ENCODE measurements at places on chromosomes 7 and 10.

GRCh38 chr7:52088008-52088901, 771.6 kb upstream of the COBL start:
- DNase-seq = peak; percentile 91

DNA sequence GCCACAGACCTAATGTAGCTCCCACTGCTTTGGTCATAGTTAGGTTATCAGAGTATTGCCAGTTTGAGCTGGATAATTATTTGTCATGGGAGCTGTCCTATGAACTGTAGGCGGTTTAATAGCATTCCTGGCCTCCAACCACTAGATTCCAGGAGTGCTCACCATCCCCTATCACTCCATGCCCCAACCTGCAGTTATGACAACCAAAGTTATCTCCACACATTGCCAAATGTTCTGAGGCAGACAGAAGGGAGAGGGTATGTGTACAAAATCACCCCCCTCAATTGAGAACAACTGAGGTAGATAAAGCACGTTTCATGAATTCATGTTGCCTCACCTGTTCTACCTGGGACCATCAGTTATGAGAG, 119.0 kb upstream of the CACUL1 start:
- no peak for DNase-seq

DNA sequence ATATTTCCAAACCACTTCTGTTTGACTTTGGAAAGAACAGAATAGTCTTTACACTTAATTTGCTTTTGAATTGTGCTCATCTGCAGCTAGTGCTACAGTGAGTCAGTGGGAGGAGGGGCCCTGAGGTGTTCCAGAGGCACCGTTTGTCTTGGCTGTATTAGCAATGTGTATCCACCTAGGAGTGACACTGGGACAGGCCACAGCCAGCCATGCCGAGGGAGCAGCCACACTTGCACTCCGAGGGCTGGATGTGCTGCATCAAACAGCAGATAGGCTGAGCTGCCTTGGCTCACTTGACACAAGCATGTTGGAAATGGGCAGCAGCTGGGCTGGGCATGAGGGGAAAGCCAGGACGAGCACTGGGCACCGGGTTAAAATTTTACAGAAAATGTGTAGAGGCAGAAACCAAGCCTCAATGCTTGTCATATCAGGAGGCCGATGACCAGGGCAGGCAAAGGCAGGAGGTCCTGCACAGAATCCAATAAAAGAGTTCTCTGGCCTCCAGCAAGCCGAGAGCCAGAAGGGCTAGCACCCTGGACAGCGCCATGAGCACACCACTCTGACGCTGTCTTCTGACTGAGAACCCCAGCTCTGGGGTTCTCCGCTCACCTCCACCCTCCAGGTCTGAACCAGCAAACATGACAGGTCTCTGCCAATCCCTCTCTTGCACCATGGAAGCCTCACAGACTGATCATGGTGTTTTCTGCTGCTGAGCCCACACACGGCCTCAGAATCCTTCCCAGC, 163.3 kb downstream of the GRID1 start:
- DNase-seq = peak; percentile 66

GRCh38 chr7:157471259-157472125, 134.7 kb downstream of the DNAJB6 start:
- DNase-seq = no peak

- no peak for DNase-seq
Observed at GRCh38 chr7:55004579-55004978, 14.2 kb upstream of the EGFR start.

- DNase-seq = peak; percentile 49
Observed at GRCh38 chr7:11341285-11341944, 367.7 kb downstream of the PHF14 start.

- no peak for DNase-seq
Observed at GRCh38 chr7:134612197-134612596, 34.5 kb upstream of the BPGM start.

GRCh38 chr10:19033741-19034140, 14.9 kb upstream of the MALRD1 start:
- no peak for DNase-seq

DNA sequence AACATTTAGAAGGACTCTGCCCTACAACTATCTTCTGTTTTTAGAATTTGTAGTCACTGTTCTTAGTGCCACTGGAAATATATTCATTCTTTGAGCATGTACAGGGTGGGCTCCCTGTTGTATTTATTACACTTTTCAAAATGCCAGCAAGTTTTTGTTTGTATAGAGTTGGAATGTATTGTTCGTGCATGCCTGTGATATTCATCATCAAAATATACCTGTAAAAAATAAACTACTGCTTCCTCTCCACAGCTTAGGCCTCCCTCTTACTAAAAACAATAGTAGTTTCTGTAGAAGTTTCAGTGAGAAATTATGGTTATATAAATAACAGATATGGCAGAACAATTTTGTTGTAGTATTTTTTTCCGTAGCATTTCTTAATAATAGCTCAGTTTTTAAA, 61.6 kb downstream of the NHLRC2 start:
- no peak for DNase-seq

- no peak for DNase-seq
Observed at GRCh38 chr10:62380016-62380415, 5.8 kb downstream of the ZNF365 start.

GRCh38 chr7:98551611-98552273, 65.3 kb upstream of the NPTX2 start:
- peak; percentile 31 for DNase-seq

GRCh38 chr7:3712841-3713240, 411.8 kb downstream of the SDK1 start:
- peak; percentile 16 for DNase-seq

DNA sequence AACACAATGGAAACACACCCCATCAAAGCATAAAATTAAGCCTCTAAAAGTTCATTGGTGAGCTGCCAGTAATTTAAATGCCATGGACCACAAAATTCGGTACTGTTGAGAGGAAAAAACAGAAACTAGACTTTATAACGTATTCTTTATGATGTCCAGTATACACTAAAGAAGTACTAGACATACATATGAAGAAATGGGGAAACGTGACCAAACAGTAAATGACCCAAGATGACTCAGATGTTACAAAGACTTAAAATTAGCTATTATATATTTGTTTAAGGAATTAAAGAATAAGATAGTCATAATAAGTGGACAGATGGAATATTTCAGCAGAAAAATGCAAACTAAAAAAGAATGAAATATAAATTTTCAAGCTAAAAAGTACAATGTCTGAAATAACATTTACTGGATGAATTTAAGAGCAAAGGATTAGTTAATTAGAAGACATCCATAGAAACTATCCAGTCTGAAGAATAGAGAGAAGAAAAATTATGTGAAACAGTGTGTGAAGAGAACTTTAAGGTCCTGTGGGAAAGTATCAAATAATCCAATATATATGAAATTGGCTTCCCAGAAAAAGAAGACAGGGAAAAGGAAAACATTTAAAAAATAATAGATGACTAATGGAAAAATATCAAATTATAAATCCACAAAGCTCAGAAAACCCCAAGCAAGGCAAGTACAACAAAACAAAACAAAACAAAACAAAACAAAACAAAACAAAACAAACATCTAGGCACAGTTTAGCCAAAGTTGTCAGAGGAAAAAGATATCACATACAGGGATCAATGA, 69.4 kb downstream of the SAMD9 start:
- no peak for DNase-seq

DNA sequence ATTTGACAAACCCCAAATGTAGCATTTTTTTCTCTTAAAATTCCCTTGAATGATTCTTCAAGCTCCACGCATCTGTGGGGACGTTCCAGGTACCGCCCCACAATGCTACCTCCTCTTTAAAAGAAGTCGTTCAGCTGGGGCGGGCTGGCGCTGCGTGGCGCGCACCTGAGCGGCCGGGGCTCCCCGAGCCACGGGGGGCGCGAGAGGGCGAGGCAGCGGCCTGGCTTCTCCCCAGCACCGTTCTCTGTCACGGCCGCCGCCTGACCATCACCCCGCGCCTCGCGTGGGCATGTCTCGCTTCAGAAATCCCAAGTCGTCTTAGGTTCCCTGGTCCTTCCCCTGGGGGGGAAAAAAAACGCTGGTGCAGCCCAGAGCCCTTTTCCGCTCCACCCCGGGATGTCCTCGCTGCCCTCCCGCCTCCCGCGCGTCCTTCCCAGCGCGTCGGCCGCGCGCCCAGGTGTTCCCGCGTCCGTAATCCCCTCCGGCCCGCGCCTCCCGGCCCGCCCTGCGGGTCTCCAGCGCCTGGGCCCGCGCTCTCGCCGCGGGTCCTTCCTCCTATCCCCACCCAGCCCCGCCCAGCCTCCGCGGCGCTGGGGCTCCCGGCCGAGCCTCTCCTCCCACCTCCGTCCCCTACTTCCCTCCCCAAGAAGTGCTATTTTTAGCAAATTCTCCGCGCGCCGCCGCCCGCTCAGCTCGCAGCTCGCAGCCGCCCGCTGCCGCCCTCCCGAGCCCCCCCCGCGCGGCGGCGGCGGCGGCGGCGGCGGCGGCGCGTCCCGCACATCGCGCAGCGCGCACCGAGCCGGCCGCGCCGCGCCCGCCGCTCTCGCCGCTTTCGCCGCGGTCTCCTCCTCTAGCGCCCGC, 58.7 kb upstream of the PRPS1L1 start:
- peak; percentile 24 for DNase-seq

DNA sequence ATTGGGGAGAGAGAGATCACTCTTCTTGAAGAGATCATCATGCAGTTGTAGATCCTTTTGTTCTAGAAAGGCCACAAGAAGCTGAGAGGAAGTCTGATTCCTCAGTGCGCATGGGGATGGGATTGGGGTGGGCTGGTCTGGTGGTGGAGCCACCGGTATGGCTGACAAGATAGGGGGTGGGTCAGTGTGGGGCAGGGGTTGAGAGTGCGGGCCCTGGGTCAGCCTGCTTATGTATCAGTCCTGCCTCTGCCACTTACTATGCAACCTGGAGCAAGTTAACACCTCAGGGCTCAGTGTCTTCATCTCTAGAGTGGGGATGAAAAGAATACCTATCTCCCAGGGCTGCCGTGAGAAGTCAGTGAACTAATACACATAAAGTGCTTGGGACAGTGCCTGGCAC, 8.0 kb downstream of the SMARCD3 start:
- no peak for DNase-seq

- no peak for DNase-seq
Observed at GRCh38 chr7:55191926-55192692, 173.0 kb upstream of the LANCL2 start.

- no peak for DNase-seq
Observed at GRCh38 chr10:62433181-62433692, 59.1 kb downstream of the ZNF365 start.

DNA sequence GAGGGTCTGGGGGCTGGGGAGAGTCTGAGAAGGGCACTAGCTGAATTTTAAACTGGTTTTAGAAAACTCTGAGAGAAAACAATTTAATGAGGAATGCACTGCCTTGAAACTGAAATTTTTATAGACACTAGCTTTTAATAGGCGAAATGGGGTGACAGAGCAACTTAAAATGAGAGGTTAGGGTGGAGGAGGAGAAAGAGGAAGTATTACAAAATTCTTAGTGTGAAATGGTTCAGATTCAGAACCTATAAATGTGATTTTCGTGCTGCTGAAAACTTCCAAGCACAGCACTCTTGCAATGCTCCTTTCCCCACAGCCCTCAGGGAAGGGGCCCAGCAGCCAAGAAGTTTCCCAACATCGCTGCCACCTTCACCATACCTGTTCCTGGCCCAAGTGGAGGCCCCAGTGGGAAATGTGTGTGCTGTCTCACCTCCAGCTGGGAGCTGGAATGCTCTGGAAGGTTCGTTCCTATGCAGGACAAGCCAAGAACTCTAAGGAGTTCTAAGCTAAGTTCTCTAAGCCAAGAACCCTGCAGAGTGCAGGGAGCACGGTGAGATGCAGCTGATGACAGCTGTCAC, 60.0 kb downstream of the ATXN7L1 start:
- no peak for DNase-seq

DNA sequence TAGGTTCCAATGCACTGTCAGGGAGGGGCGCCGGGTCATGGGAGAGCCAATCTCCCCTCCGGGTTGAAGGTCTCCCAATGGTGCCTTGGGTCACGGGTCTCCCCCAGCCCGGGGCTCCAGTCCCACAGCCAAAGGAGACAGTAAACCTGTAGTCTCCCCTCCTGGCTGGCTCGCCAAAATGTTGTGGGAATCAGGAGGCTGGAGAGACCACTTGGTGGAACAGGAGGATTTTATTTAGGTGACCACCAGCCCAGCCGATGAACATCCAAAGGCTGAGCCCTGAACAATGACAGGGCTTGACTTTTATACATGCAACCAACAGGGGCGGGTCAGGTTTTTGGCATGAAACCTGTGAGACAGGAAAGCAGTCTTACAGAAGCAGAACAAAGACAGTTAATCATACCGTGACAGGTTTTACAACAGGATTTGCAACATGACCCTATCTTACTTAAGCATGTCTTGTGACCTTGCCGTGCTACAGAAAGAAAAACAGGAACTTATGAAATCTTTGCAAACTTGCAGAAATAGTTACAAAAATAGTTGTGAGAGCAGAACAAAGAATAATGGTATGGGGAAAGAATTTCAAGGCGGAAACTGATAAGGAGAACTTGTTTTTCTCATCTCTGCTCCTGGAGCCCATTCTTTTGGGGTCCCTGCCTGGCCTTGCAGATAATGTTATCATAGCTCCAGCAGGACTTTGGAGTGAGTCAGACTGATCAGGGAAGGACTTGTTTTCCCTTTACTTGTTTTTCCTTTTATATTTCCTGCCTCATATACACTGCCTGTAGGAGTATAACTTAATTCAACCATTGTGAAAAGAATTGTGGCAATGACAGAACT, 7.1 kb downstream of the ERV3-1 start:
- no peak for DNase-seq

DNA sequence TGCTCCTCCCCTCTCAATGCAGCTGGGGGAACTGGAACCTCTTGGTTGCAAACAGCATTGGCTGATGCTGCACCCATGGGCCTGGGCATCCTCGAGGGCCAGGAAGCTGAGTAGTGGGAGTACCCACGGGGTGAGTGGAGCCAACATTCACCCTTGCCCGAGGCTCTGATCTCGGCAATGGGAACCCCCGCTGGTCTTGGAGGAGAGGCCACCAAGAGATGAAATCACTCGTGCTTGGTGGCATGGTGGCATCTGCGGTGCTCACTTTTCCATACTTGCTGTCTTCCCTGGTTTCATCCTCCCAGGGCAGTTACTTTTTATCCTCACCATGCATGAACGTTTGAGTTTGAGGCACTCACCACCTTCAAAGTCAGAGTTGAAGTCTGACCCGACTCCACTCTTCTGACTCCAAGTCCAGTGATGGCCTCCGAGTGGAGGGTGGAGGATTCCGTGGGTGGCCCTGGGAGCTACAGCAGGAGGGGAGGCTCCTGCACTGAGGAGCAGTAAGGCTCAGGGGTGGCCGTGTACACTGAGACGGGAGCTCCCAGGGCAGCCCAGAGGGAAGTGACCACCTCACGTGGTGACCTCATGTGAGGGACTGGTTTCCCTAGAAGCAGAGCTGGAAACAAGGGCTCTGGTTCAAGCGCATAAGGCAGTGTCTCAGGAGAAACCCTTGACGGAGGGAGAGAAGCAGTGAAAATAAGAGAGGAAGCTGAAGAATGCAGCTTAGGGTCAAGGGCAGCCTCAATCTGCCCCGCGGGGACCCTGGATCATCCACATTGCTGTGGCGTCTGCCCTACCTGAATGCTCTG, 349.1 kb downstream of the TCERG1L start:
- peak; percentile 5 for DNase-seq

- no peak for DNase-seq
Observed at GRCh38 chr10:14667280-14667679, 107.4 kb downstream of the FAM107B start.

Data from ELF-1 (cell line).